ENCODE measurements at places on chromosomes 1 and 21.
A peak's percentile ranks its signal among the peaks of the same experiment; 100 is the strongest.

- DNase-seq, result no peak
Observed at GRCh38 chr1:35656148-35656862, 15.0 kb upstream of the PSMB2 start.

DNA sequence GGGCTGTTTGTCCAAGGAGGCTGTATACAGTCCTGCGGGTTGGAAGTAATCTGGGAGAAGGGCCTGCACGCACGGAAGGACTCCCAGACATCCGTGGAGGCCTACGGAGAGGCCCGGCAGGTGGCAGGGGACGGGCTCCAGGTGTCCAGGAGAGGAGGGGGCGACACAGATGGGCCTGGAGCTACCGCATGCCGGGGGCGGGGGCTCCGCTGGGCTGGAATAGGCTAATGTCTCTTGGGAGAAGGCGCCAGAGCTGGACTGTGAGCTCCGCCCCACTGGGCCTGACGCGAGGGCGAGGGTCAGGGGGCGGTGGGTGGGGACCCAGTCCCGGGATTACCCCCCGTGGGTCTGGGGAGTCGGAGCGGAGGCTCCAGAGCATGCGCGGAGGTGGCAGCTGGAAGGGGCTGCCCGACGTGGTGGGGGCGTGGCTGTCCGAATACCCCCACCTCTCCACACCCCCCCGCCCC, 659 bp downstream of the AGO1 start:
- peak; percentile 14 for DNase-seq

DNA sequence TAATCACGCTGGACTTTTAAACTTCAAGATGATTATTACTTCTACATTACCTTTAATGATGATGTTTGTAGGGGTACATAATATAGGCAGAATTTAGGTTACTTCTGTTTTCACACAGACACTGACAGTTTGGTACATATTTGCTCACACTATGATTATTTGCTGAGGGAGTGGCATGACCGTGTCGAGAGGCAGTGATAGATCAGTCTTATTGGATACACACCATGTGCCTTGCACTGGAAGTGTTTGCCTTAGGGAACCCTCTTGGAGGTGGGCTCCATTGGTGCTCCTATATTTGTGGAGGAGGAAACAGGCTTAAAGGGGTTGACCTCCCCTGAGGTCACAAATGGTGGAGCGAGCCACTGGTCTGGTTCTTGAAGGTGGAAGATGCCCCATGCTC, 132.1 kb downstream of the PRDM2 start:
- no peak for DNase-seq

GRCh38 chr1:89765774-89766173, 55.1 kb upstream of the LRRC8D start:
- DNase-seq, result no peak

GRCh38 chr1:14599800-14600199, 1.3 kb downstream of the KAZN start:
- DNase-seq, result no peak

- no peak for DNase-seq
Observed at GRCh38 chr1:227185291-227185690, 133.0 kb downstream of the CDC42BPA start.

GRCh38 chr1:39410915-39411436, 80.5 kb upstream of the BMP8A start:
- DNase-seq, result no peak

DNA sequence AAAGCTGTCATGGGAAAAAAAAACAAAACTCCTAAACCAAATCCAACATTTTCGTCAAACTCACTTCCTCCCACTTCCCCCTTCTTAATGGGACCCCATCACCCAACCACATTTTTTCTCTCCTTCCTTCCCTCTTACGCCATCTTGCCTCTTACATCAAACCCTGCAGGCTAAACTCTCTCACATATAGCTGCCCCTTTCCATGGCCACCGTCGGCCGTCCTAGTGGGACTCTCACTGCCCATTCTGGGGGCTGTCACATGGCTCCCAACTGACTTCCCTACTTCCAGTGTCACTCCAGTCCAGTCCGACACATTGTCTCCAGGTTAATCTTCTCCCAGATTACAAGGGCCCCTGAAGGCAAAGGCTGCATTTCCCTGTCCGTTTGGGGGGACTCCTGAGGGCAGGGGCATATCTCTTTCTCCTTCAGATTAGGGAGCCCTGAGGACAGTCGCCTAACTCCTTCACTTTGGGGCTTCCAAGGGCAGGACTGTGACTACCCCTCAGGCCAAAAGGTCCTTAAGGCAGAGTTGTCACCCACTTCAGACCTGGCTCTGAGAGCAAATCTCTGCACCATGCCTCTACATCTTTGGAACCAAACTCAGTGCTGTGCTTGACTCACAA, 658 bp downstream of the UBXN11 start:
- DNase-seq, result no peak

DNA sequence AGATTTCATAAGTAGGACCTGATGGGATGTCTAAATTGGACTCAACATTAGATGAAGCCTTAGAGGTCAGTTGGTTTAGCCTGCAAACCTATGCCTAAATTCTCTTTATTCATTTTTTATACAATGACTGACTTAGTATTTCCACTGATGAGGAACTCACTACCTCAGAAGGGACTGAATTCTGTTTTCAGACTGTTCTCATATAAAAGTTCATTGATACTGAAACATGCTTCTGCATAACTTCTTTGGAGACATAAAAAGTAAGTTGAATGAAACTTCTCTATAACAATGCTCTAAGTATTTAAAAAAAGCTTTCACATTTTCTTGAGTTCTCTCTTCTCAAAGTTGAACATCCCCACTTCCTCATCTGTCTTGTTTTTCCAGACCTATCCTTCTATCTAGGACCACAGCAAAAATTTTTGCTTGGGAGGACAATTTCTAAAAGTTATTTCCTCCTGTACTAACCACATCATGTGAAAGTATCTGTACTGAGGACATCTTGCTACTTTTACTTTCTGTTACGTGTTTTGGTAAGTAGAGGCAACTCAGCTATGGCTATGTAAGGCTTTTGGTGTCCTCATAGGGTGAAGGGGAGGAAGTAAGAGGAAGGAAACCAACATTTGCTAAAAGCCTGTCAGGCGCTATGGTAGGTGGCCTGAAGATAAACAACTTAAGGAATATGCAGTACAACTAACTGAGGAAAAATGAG, 64.1 kb downstream of the USP24 start:
- no peak for DNase-seq

All from GM18507 (cell line).